ENCODE measurements at places on chromosomes 5 and 9. TPM values are rescaled to one million over a fixed set of nuclear protein-coding genes. Genes with fewer than 3 reads are reported as not detected.

DNA sequence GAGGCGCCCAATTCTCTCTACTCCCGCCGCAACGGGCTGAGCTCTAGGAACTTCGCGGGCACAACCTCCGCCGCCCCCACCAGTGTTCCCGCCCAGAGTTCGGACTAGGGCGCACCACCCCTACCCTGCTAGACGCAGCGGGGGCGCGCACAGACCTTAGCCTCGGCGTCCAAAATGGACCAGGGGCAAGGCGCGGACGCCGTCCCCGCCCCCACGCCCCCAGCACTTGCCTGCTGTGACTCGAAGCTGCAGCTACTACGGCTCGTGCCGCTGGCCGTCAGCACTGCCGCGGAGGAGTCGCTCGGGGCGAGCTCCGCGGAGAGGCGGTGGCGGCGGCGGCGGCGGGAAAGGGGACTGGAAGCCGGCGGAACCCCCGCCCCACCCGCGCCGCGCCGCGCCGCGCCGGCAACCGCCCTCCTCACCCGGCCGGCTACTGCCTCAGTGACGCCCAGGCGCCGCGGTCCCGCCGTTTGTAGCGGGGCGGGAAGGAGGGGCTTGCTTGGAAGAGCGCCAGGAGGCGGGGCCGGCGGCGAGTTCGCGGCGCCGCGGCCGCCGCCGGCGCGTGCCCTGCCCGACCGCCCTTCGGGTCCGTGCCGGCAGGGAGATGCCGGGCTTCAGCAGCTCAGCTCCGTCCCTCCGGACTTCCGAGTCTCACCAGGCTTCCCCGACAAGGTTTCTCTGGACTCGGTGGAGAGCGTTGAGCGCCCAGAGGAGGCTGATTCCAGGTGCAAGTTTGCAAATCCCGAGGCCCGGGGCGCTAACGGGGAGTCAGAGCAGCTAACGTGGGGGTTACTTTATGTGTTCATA, 4.5 kb downstream of the ELAVL2 start:
- no peak for DNase-seq

DNA sequence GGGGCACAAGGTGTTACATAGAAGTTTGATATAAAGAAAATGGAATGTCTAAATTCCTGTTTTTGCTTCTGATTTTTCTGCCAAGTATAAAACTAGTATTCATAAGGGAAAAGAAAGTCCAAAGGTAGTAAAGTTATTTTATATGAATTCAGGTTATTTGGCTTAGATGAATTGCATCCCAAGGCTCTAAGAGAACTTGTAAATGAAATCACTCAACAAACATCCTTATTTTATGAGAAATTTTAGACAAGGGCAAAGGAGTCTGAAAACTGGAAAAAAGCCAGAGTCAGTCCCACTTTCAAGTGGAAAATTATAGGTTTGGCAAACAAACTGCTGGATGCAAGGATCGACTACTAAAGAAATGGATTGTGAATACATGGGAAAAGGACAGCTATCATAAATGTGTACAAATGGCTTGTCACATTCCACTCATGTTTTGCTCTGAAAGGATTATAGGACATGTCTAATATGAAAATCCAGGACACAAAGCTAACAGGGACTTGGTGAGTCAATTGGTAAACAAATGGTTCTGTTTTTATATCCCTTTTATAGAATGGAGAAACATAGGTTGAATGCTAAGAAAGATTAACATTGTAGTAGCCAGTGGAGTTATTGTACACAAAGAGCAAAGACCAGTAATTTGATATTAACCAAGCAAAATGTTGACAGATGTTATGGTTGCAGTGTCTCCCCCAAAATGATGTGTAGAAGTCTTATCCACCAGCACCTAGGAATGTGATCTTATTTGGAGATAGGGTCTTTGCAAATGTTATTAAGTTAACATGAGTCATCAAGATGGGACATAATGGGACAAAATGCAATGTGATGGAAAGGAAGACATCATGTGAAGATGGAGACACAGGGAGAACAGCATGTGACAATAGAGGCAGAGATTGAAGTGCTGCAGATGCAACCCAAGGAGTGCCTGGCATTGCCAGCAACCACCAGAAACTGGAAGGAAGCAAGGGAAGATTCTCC, 495.7 kb downstream of the TLE1 start:
- DNase-seq: no peak

GRCh38 chr9:4837261-4838188, 44.8 kb downstream of the RCL1 start:
- DNase-seq: no peak

- DNase-seq: no peak
Observed at GRCh38 chr5:54679686-54680085, 162.1 kb downstream of the SNX18 start.

DNA sequence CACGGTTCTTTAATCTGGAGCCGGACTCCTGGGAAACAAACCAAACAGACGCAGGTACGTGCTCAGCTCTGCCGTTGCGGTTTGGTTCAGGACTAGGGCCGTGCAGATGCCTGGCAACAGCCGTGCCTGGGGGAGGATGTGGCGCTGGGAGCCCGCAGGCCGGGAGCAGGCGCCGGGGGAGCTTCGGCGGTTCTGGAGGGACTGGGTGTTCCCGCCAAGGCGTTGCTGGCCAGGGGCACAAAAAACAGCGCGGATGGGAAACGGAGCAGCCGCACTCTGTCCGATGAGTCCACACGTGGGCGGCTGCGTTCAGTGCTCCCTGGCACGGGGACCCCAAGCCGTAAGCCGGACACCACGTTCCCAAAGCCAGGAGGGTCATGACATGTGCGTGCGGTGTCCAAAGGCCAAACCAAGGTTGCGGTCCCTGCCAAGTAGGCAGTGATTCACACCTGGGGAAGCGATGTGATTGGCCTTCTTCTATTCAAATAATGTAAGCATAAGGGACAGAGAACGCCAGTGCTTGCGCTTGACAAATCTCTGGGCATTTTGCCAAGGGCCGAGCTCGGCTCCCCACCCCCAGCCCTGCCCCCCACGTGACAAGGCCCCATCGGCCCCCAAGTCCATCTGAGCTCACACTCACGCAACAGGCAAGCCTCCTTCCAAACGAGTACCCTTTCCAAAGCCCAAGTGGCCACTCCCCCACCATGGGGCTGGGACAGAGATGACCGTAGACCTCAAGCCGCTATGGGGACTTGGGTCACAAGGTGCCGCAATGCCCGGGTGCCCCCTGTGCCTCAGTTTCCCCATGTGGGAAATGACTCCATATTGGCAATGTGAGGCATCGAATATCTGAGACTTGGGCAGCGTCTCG, 49.7 kb upstream of the NKD2 start:
- peak; percentile 85 for DNase-seq

DNA sequence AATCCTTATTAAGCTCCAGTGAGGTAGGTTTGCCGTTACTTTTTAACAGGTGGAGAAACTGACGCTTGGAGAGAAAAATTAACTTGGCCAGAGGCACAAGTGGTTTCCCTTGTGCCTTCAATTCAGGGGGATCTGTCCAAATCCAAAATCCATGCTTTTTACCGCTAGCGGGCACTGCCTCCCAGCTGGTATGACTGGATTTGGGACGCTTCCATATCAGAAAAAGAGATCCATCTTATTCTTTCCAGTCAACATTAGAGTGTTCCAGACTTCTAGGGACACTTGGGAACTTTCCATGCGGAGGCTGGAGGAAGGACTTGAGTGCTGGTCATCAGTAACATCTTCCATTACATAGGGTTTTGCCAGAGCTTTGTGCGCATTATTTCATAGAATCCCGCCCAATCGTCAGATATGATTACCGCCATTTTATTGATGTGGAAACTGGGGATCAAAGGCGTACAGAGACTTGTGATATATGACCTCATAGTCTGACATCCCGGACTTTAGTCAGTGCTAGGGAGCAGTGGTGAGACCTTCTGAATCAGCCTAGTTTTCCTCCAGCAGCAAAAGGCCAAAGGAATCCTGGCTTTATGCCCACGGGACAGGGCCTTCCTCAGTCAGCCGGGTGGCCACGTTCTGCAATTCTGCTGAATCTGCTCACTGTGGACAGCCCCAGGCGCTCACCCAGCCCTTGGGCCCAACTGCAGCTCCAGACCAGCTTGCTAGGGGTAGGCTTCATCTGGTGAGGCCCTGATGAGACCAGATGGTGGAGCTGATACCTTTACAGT, 1.1 kb upstream of the GNPDA1 start:
- DNase-seq: no peak

GRCh38 chr9:87766697-87767096, 40.8 kb downstream of the CTSL start:
- DNase-seq: no peak

- DNase-seq: no peak
Observed at GRCh38 chr9:18459962-18460584, 13.9 kb upstream of the ADAMTSL1 start.

GRCh38 chr9:97413462-97413861, 1.6 kb downstream of the TDRD7 start:
- DNase-seq: no peak

- DNase-seq: no peak
Observed at GRCh38 chr5:82470185-82470994, 192.2 kb upstream of the RPS23 start.

- DNase-seq: no peak
Observed at GRCh38 chr5:28216939-28217360, 1178.6 kb upstream of the CDH9 start.

GRCh38 chr5:6644794-6645241, 11.6 kb downstream of the SRD5A1 start:
- DNase-seq: no peak

DNA sequence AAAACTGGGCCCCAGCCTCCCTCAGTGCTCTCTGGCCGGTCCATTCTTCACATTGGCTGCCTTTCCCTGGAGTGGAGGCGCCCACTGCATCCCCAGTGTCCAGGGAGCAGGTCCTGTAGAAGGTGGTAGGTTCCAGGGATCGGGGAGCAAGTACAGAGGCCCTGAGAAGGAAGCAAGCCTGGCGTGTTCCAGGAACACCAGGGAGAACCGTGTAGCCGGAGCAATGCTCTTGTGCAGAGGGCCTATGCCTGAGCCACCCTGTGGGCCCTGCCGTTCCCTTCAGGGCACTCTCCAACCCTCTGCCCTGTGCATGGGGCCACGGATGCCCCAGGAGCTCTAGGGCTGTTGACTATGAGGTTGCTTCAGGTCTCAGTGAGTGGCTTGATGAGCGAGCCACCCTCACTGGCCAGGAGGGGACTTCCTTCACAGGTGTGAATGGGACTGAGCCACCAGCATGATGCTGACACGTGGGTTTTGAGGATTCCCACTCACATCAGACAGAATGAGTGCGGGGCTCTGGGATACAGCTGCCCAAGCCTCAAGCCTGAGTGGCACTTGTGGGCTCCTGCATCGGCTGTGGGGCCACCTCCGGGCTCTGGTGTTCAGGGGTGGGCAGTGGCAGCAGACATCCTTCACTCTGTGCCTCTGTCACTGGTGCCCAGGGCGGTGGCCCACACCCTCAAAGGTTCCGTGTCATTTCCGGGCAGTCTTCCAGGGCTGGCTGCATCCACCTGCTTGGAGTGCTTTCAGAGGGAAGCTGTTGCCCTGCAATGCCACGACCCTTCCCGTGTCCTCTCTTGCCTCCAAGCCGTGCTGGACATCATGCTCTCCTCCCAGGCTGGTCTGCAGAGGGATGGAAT, 54.4 kb downstream of the ADAMTS2 start:
- DNase-seq: no peak

DNA sequence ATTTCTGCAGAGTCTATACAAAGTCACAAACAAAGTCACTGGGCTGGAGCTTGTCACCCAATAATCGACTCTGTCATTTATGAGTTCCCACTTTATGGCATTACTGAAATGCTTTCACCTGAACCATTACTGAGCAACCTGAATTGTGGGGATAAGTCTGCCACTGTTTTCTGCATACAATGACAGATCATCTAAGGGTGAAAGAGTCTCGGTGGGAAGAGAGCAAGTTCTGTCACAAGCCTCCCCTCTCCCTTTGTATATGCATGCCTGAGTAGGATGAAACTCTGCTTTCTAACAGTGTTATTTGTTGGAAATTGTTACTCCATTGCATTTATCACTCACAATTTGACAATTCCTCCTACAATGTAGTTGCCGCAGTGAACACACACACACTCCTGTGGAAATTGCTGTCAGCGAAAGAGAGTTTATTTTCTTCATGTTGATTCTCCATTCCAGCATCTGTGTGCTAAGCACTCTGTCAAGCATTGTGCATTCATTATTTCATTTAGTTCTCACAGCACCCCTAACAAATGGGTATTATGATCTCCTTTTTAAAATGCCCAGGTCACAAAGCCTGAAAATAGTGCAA, 1732.4 kb upstream of the CDH6 start:
- DNase-seq: no peak

DNA sequence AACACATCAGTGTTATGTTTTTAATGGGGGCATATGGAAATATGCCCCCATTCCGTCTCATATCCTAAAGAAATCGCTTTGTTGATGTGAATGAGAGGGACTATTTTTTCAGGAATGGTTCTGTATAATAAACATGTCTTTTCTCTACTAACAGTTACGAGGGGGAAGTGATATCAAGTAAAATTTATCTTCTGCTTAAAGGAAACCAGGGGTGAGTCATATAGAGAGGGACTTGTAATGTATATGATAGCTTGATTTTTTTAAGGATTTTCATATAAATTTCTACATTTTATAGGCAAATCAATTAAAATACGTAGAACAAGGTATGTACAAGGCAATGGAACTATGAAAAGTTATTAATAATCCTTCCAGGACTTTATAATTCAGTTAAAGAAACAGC, 207.1 kb downstream of the SEMA5A start:
- DNase-seq: no peak

DNA sequence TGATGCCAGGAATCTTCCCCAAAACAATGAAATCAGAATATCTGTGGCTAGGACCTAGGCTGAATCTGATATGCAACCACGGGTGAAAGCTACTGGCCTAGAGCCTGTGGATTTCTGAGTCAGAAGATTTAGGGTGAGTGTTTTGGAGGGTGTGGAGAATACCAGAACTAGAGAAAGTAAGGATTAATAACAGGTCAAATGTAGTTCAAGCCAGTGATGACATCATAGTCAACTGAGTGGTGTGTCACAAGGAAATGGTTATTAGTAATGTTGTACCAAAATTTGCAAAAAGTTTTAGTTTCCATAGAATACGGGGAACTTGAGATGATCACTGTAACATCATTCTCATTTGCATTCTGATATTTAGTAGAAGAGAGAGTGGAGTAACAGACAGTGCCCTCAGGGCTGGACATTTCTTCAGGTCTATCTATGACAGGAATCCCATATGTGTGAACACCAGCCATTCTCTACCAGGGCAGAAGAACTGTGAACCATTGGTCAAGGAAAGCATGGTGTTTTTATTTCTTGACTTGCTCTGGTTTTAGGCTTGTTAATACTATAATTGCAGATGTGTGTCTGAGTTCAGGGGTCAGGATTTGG, 3.7 kb downstream of the GALNT12 start:
- no peak for DNase-seq

DNA sequence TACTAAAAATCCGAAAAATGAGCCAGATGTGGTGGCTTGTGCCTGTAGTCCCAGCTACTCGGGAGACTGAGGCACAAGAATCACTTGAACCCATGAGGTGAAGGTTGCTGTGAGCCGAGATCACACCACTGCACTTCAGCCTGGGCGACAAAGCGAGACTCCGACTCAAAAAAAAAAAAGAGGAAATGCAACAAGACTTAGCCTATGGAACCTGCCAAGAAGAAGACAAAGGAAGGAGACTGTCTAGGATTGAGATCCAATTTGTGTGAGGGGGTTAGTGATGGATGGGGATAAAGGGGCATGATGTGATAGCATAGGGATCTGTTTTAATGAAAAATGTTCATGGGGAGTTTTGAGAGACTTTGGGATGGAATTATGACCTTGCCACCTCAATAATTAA, 72.9 kb downstream of the RAB24 start:
- no peak for DNase-seq

Gene DNAH5
- 14.4 TPM for total RNA-seq

Gene TAF1L
- total RNA-seq: not detected

Gene RALGPS1
- 5.8 TPM for total RNA-seq

Gene IL7R
- 26.1 TPM for total RNA-seq

Gene EGFL7
- 48.9 TPM for total RNA-seq

Gene KIF4B
- total RNA-seq: not detected

Gene TMC1
- total RNA-seq: under 0.01 TPM

Gene PDGFRB
- 243 TPM for total RNA-seq

Gene GFI1B
- not detected for total RNA-seq

Gene HTR1A
- not detected for total RNA-seq
